ENCODE measurements at places on chromosomes 16 and 17.

DNA sequence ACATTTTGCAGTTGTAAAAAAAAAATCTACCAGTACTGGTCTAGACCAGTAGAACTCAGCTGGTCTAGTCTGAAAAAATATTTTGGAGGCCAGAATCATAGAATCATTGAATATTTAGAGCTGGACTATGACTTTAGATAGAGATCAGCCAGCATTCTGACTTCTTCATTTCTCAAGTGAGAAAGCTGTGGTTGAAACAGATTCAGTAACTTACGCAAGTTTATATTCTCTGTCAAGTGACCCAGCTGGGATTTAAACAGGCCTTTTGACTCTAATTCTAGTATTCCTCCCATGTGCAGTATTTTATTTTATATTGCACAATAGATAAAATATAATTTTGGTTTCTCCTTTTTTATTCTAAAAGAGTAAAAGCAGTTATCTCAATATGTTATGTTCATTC lies 4.9 kb downstream of the TNRC6A start:
- no peak for DNase-seq

GRCh38 chr17:37476431-37477120 lies 13.1 kb upstream of the DUSP14 start:
- no peak for DNase-seq

DNA sequence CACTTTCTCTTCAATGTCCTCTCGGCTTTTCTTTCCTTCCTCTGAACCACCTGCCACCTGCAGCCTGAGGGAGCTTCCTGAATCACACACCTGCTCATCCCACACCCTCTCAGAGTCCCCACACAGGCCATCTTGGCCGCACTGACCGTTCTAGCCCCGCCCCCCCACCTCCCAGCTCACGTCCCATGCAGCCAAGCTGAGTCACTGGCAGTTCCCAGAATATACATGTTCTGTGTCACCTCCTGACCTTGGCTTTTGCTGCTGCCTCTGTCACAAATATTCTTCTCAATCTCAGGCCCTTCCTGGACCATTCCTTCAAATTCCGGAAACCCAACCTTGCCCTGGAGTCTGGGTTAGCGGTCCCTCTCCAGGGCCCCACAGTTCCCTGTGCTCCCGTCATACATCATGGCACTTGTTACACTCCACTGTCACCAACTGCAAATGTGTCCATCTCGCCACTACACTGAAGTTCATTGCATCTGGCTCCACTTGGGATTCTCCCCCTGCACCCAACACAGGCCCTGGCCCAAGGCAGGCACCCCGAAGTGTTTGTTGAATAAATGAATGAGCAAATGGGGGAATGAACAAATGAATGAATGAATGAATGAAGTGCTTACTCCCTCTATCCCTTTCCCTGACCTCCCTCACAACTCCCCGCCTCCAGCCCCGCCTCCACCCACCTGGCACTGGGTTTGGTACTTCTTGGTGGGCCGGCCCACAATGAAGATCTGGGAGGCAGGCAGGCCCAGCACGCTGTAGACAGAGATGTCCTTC lies 12.8 kb downstream of the PIMREG start:
- DNase-seq, result no peak

- DNase-seq, result peak; percentile 29
Measured at GRCh38 chr17:39622380-39623006, 4.3 kb upstream of the PPP1R1B start.

- no peak for DNase-seq
Measured at GRCh38 chr17:46950997-46951621, 27.9 kb downstream of the RPRML start.

DNA sequence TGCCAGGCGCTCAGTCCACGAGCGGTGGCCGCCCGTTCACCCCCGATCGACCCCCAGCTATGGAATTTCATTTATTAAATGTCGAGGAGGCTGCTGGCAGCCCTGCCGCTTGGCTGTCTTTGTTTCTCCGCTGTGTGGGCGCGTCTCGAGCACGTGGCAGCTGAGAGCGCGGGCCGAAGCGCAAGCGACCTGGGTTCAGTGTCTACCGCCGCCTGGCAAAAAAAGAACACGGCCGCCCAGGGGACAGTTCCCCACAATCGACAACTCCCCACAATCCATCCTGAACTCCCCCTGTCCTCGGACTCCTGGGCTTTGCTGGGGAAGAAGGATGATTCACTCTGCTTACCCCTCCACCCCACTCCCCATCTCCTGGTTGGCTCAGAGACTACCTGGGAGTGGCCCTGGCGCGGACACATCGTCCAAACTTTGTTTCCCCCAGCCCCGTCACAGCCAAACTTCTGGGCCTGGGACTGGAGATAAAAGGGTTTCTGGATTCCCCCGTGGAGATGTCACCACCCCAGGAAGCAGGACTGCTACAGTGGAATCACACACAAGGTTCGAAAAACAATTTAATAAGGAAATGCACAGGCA lies 1.7 kb upstream of the ANKRD13B start:
- DNase-seq, result no peak

DNA sequence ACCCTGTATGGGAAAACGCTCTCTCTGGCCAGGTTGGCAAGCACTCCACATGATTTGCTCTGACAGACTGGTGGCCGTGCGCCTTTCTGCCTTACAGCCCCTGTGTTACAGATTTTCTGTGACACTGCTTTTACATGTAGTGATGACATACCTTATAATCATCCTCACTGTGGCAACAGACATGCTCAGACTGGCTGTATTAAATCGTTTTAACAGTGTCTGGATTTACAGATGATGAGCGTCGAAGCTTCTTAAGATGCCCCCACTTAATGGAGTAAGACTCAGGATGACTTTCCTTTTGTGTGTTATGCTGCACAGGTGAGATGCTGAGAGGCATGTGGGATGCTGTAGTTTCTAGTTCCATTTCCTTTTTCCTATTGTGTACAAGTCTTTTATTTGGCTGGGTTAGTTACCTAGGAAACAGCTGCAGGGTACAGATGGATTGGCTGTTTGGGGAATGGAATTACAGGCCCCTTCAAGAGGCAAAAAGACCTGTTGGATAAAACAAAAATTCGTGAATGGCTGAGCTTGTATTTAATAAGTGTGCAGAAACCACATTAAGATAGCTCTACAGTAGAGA lies 20.9 kb upstream of the VWA3A start:
- DNase-seq, result no peak

DNA sequence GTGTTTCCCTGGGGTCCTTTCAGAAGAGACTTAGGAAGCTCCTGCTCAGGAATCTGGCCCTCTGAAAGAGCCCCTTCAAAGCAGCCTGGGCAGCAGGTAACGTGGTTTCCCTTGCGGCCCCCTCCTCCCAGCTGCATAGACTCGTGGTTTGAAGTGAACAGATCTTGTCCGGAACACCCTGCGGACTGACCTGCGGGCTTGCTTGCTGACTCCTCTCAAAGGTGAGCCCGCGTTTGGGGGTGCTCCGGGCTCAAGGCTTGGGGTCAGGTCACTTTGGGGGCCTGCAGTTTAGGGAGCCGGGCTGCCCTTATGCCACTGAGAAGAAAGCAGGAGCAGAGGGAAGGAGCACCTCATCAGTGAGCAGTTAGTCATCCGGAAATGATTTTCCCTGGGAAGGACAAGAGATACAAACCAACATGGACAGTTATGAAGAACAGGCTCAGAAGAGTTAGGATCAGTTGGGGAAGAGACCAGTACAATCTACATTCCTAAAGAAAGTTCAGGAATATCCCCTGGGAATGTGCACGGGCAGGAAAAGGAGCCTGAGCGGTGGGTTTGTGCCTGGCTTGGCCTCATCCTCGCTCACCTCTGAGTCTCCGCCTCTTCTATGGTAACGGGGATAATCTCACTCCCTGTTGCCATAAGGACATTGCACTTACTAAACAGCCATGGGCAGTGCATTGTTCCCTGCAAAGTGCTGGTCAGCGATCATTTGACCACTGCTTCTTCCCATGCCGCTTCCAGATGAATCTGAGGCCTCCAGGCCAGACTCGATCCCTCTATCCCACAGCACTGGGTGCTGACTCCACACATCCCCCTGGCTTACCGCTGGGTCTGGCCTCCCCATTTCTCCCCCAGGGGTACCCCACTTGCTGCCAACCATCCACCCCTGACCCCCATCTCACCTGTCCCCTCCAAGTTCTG lies 10.0 kb downstream of the LDHD start:
- DNase-seq, result no peak

DNA sequence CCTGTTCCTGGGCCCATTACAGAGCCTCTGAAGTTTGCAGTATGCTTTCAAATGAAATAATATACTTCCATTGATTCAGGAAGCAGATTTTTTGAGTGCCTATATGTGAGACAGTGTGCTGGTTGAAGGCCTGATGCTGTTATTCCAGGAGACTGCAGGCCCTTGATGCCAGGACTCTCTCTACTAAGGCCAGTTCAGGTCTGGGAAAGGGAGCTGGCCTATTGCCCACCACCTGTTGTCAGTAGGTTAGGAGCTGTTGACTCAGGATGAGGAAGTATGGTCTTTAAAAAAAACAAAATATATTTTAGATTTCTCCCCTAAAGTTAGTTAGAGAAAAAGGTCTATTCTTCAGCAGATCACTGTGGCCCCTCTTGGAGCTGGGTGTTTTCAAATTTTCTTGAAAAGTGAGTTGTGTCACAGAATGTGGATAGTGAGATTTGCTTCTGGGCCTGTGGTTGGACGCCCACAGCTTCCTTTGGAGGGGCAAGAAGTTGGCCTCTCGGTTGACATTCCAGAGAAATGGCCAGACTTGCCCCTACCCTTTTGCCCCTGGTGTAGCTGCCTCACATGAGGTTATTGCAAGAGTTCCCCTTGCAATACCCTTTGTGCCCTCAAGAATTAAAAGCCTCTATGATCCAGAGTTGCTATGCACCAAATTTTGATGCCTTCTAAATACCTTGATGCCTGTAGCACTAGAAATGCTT lies 7.9 kb downstream of the ESRP2 start:
- no peak for DNase-seq

DNA sequence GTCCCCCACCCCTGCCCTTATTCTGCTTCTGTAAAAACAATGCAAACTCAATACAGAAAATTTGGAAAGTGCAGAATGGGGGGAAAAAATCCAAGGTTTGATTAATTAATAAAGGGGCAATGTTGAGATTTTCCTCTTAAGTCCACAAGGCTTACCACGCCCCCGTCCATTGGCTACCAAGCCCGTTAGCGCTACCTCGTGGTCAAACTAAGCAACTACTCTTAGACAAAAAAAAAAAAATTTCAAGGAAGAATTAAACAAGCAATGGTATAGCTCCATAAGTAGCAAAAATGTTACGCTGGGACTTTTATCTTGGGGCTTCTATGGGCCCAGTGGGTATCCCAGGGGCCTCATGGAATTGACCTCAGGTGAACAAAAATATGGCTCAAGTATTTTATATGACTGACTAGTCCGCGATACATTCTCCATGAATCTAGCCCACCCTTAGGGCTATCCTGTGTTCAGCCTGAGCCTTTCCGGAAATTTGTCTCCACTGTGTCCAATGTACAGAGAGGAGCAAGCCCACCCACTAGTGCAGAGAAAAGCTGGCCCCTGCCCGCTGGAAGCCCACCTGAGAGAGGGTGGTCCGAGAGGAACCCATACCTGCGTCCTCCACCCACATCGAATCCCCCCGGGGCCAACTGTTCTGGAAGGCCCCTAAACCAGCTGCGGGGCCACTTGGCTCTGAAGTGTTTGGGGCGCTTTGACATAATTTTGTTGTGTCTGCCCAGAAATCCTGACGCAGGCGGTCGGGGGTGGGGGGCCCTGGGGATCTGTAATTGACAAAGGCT lies 19.1 kb upstream of the TEX2 start:
- DNase-seq, result no peak

All from stimulated activated CD8-positive, alpha-beta memory T cell treated with anti-CD3 and anti-CD28 coated beads, Interleukin-7, amount 100 ng/mL, for 48 hours (primary cell).